Thymus (tissue), 14 donors: ENCODE measurements at places on chromosomes 1 and 21.

DNA sequence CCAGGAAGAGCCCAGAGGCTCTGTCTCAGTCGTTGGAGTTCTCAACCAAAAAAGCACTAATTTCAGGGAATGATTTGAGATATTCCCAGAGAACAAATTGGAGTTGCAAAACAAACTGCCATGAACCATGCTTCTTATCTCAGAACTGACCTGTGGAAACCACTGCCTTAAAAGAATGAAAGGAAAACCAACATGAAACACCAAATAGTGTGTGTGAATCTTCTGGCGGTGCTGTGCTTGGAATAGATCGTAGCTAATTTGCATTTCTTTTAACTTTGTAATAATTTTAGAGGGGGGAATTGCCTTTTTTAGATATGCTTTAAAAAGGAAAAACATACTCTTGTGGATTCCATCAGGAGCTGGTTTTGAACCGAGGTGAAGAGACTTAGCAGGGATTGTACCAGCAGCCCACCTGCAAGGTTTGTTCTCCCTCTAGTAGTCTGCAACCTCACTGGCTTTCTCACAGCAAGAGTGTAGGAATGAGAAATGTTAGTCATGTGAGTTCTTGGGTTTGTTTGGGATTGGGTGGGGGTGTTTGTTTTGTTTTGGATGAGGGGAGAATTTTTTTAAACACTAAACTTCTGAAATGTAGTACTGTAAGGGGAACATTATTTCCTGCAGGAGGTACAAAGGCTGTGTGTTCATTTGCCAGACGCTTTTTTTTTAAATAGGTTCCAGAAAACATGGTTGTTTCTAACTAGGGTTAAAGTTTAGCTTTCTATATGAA, 45.7 kb upstream of the ANGPTL1 start:
- H3K27me3 ChIP-seq: no peaks in the 10 kb centered on the region
- DNase-seq: no peak
- peaks cover 15% of the 10 kb centered on the region for H3K36me3 ChIP-seq
- H3K4me1 ChIP-seq: no peaks in the 10 kb centered on the region
- H3K4me3 ChIP-seq: no peak overlapping the region
- no peak overlapping the region for H3K27ac ChIP-seq

DNA sequence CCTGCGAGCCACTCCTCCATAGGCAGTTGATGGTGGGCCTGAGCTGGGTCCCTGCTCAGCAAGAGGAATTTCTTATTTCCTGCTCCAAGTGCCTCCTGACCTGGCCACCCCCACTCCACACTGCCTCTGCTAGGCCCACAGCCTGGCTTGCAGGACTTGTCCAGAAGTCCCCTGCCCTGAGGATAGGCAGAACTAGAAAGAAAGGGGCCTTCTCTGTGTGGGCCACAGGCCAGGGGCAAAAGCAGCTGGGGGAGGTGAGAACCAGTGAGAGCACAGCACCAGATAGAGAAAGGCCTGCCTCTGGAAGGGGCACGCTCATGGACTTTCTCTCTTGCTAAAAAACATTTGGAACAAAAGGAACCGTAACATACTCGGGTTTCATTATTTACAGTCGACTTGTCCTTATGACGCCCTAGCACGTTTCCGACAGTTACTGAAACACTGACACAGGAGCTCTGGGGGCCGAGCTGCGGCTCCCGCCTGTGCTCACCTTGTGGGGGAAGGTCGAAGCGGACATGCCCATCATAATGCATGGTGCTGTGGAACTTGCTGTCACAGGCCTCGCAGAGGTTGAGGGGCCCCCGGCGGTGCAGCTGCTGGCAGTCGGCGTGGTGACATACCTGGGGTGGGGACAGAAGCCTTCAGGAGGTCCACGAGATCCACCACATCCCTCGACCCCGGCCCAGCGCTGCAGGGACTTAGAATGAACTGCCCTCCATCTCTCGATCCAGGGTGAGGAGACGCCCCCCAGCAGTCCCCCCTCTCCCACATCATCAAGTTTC, 11.3 kb upstream of the TNFRSF25 start:
- H3K27ac ChIP-seq: no peak overlapping the region
- no peaks in the 10 kb centered on the region for H3K27me3 ChIP-seq
- no peaks in the 10 kb centered on the region for H3K4me1 ChIP-seq
- no peak for DNase-seq
- H3K4me3 ChIP-seq: no peak overlapping the region

DNA sequence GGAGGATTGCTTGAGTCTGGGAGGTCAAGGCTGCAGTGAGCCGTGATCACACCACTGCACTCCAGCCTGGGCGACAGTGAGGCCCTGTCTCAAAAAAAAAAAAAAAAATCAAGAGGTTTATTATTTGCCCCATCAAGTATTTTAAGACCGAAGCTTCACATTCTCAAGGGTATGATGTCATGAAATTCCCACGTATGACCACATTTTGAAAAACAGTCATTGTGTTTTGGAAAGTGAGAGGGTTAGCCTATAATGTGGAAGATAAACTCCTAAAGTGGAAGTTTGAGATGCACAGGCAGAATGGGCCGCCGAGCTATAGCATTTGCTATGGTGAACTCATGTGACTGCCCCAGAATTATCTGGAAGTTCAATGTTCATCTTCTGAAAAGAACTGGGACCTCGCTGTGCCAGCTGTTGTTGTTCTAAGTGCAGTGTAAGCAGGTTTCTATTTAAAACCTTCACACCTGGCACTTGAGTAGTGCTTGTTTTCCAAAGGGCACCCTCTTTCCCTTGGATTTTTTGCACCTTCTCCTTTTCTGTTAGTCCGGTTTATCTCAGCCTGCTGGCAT, 96.9 kb upstream of the SLC25A33 start:
- peaks cover 4% of the 10 kb centered on the region for H3K4me1 ChIP-seq
- H3K27ac ChIP-seq: no peak overlapping the region
- no peaks in the 10 kb centered on the region for H3K27me3 ChIP-seq
- no peak overlapping the region for H3K4me3 ChIP-seq
- no peaks in the 10 kb centered on the region for H3K36me3 ChIP-seq
- DNase-seq: peak; percentile 62

DNA sequence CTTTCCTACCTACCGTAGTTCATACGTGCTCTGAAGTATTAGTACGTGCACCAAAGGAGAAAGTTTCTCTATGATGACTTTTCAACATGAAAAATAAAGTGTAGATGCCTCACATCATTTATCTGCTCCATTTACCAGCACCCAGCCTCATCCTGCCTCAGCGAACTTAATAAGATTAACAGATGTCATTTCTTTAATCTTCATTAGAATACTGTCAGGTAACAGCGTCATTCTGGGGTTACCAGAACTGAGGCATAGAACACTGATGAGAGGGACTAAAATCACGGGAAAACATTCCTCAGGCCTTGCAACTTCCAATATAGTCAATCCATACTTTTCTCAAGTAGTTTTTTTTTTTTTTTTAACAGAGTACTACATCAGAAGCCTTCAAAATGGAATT, 43.2 kb upstream of the DISC1 start:
- no peaks in the 10 kb centered on the region for H3K4me1 ChIP-seq
- DNase-seq: no peak
- no peak overlapping the region for H3K4me3 ChIP-seq
- H3K27me3 ChIP-seq: no peaks in the 10 kb centered on the region
- H3K27ac ChIP-seq: no peak overlapping the region

DNA sequence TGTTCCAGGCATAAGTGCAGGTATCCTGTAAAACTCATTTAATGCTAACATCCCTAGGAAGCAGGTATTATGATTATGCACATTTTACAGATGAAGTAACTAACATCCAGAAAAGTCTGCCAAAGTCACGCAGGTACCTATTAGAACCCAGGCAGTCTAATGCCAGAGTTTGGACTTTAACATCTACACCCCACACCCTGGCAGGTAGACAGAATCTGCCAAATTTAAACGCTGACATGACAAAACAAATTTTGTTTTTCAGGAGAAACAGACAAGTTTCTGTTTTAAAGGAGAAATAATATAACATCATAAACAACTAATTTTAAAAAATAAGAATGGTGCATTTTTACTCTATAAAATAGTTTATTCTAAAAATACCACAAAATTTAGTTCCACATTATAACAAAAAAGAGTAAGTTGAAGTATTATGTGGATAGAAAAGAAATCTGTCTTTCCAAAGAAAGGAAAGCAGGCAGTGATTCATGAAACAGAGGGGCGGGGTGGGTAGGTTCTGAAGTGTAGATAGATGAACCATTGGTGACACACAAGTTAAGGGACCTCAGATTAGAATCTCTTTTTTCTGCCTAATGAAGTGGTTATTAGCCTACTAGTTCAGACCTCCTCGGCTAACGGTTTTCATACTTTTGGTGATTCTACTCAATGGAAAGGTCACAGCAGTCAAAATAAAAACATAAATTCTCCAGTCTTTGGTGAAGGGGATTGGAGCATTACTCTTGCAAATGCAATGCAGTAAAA, 1.7 kb downstream of the ASPM start:
- H3K4me1 ChIP-seq: no peaks in the 10 kb centered on the region
- DNase-seq: no peak
- H3K27ac ChIP-seq: no peak overlapping the region
- H3K4me3 ChIP-seq: peak overlapping the region; percentile 89
- peaks cover 16% of the 10 kb centered on the region for H3K36me3 ChIP-seq

DNA sequence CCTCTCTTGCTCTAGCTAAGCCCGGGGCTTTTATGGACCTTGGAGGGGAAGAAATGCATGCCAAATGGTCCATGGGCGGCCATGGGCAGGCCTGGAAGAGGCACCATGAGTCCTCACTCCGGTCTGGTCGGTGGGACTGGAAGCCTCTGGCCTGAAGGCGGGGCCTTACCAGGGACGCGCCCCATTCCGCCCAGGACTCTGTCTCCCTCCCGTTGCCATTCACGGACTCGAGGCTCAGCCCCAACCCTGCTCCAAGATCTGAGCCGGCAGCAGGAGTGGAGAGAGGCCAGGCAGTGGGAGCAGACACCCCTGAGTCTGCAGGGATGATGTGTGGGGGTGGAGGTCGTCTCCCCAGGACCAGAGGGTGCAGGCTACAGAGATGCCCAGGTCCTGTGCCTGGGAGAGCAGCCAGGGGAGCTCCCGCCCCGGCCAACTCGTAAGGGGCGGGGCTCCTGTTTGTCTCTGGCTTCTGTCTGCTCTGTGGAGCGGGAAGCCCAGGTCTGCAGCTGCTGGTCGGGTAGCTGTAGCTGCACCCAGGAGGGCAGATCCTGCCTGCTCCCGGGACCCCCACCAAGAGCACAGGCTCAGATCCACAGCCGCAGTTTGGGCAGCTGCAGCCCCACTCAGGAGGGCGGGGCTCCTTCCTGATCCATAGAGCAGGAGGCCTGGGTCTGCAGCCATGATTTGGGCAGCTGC, 8.3 kb upstream of the KANK4 start:
- H3K36me3 ChIP-seq: no peaks in the 10 kb centered on the region
- no peak overlapping the region for H3K4me3 ChIP-seq
- no peaks in the 10 kb centered on the region for H3K4me1 ChIP-seq
- no peak overlapping the region for H3K27ac ChIP-seq
- DNase-seq: no peak

GRCh38 chr1:84506729-84507453, 510 bp upstream of the GNG5 start:
- H3K27me3 ChIP-seq: no peaks in the 10 kb centered on the region
- no peak for DNase-seq
- no peaks in the 10 kb centered on the region for H3K36me3 ChIP-seq
- peak overlapping the region; percentile 82 for H3K4me3 ChIP-seq
- peak overlapping the region; percentile 94 for H3K27ac ChIP-seq
